T-helper 9 cell (primary cell): ENCODE measurements at places on chromosomes 11 and 22.

DNA sequence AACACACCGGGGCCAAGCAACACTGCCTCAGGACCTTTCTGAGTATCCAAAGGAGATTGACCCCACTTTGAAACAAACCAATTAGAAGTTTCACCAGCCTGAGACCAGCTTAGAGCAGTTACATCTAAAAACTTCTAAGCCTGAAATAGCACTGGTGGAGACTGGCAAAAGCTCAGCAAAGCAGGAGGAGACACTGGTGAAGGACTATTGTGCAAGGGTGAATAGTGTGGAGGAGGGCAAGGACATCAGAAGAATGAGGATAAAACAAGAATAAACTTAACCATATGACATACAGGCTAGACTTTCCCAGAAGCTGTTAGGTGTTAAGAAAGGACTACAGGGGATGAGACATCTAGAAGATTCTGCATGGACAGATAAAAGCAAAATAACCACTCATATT is 152.4 kb downstream of the FCHSD2 start:
- DNase-seq: no peak

DNA sequence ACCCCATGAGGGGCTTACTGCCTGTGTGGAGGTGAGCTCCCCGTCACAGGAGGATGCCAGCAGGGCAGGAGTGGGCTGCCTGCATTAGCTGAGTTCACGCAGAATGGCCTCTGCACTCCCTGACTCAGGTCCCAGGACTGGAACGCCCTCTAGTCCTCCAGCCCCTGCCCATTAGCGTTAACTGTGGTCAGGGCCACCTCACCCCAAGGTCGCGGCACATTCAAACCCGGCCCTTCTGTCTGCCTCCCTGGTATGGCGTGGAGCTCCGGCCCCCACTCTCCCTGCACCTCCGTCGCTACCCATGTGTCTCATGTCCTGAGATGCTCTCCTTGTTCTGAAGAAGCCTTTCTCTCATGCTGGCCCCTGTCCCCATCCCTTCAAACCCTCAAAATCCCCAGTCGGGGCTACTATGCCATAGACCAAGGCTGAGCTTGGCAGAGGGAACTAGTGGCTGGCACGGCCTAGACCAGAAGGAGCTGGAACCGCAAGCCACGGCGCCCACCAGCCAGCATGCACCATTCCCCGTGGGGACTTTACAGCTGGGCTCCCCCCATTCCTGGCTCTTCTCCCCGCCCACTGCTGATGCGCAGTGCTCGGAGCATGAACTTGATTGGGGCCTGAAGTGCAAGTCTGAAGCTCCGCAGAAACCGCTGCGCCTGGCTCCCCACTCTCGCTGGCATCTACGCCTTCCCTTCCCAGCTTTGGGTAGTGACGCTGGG is 79.5 kb upstream of the RTL6 start:
- DNase-seq: no peak

DNA sequence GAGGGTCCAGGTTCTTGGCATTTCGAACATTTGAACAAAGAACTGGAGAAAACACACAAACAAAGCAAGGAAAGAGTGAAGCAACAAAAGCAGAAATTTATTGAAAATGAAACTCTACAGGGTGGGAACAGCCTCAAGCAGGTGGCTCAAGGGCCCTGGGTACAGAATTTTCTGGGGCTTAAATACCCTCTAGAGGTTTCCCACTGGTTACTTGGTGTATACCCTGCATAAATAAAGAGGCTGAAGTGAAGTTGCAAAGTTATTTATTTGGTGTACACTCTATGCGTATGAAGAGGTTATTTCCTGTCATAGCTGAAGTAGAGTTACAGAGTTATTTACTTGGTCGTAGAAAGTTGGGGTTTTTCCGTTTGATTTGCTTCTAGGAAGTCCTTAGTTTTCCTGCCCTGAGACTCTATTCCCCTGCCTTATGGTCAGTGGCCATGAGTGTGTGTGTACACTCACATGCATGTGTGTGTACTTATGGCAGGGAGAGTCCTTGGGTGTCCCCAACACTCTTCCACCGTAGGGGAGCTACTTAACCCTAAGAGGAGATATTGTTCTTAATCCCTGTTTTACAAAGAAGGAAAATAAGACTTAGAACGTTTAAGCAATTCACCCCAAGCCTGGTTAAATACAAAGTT is 5.6 kb upstream of the SMCO4 start:
- DNase-seq: no peak

- no peak for DNase-seq
Observed at GRCh38 chr22:39942439-39943230, 17.6 kb upstream of the TMA7B start.

DNA sequence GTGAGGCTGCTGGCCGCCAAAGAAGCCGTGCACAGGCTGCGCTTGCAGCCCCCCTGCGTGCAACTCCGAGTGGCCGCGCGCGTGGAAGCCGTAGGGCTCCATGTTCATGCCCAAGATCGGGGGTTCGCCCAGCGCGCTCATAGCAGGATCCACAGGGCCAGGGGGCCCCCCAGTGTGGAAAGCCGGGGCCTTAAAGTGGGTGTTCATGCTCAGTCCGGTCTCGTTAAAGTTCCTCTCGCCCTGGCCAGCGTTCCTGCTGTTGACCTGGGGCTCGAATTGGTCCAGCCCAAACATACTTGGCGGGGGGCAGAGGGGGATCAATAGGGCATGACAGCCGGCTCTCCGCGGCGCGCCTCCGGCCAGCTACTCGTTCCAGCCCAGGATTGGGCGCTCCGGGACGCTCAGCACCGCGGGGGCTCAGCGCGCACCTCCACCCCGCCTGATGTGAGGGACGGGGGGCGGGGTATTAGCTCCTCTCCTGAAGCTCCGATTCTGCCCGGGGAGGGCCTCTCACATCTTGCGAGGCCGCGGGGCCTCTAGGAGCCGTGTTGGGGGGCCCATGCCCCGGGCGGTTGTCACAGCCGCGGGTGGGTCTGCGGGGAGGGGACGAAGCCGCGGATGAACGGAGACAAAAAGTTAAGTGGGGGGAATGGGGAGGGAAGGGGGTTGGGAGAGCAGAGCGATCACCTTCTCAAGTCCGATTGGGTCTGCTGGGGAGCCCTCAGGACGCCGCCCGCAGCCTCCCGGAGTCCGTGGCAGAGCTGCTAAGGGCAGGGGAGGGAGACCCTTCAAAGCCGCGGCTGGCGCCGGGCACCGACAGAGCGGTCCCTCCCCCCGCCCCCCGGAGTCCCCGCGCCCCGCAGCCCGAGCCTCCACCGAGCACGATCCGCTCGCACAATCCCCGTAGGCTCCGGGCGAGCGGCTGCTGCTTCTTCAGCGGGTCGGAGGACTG is 1.0 kb downstream of the MN1 start:
- DNase-seq: no peak

GRCh38 chr11:77775936-77776335 is 44.6 kb downstream of the RSF1 start:
- no peak for DNase-seq

DNA sequence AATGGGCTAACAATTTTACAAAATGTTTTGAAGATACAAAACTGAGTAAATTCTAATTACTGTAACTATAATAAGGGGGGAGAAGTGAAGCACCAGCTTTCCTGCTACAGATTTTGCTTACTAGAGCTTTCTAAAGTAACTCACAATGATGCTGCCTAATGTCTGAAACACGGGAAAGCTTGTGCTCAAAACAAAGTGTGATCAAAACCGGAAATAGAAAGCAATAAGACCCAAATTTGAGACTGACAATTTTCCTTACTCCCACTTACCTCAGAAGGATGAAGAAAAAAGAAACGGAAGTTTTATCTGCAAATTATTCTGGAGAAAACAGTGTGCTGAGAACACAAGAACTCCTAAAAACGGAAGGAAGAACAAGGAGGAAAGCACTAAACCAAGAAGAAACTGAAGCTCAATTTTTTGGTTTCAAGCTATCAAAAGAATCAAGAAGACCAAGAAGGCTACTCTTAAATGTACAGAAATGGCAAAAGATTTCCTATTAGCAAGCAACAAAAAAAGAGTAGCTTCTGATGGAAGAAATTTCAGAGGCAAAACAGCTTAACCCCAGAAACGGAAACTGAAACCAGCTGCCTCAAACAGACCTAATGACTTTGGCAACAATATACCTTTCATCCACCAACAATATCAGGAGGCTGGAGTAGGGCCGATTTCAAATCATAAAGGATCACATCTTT is 33.4 kb downstream of the AMBRA1 start:
- no peak for DNase-seq

DNA sequence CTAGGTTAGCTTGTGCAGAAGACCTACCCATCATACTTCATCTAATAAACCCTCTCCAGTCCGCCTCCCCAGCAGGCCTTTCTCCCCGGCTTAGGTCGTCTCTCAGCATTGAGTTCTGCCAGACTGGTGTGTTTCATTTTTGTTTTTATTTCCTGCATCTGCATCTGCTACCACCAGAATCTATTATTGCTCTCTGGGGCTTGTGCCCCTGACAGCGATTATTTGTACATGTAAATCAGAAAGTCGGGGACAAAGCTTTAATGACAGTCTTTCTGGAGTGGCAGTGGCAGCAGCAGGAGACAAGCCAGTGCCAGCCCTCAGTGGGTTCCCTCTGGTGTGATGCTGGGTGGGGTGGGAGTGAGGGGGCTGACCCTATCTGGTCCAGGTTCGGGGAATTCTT is 127.5 kb downstream of the PKNOX2 start:
- DNase-seq: no peak

GRCh38 chr11:76750067-76750466 is 33.1 kb upstream of the TSKU start:
- DNase-seq: no peak

GRCh38 chr11:129225190-129225589 is 33.1 kb upstream of the ARHGAP32 start:
- DNase-seq: no peak

DNA sequence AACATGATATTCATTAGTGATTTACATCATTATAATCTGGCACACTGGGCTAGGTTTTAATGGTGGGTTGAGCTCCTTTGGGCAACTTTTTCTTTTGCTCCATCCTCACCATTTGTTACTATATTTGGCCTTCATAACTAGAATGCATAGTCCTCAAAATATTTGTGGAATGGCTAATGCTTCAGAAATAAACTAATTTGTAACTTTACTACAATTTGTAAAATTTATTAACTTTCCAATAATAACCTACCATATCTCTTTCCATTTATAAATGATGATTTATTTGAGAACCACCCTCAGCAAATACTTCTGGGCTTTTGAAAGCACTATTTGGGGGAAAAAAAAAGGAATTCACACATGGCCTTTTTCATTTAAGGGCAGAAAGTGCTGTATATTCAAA is 79.7 kb downstream of the LARGE2 start:
- no peak for DNase-seq

GRCh38 chr11:103903621-103904323 is 132.7 kb upstream of the DDI1 start:
- no peak for DNase-seq

GRCh38 chr11:28089378-28089777 is 18.6 kb downstream of the KIF18A start:
- no peak for DNase-seq

DNA sequence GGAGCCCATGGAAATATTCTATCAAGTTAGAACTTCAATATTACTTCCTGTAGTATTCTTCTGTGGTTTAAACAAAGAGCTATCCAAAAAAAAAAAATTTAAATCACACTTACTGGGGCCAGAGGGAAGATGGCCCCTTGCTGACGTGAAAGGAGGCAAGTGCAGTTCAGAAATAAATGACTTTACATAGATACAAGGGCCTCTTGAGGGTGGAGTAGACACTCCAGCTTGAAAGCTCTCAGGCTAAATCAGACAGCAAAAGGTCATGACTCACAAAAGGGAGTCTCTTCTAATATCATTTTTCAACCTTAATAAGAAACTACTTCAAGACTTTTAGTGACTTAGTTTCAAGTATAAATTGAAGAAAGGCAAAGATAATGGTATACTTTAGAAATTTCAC is 1160.3 kb downstream of the FAM181B start:
- DNase-seq: no peak

DNA sequence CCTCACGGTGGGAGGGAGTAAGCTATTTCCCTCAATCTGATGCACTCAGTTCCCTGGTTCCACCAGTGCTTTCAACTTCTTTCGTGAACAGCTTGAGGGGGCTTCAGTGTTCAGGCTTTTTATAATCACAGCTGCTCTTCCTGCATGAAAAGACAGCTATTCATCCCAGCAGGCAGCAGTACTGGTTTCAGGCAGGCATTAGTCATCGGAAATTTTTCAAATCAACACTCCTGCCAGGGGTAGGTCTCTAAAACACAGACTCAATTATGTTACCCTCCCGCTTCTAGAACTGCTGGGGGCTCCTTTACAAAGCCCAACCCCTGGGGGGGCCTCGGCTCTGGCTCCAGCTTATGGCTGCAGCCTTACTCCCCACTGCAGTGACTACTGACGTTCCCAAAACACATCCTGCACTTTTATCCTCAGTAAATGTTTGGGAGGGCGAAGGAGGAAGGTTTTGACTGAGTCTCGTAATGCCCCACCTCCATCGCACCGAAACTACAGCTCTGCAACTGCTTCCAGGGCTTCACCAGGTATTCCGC is 5.8 kb downstream of the POLDIP3 start:
- no peak for DNase-seq

GRCh38 chr11:7098235-7098832 is 9.5 kb downstream of the RBMXL2 start:
- no peak for DNase-seq

DNA sequence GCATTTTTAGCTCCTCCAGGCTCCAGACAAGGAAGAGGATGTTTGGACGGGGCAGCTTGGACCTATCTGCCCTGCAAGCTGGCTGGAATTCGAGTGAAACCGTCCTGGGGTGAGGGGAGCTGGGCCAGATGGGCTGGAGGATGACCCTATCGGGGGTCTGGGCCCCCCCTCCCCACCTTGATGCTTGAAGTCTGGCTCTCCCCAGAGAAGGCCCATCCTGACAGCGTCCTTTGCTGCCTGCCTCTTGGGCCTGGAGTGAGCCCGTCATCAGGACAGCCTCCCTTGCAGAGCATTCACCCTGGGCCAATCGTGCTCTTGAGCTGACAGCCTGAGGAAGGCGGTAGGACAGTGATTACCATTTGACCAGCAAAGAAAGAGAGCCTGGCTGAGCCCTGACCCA is 5.3 kb upstream of the PDGFB start:
- DNase-seq: no peak

GRCh38 chr11:12968101-12968500 is 41.0 kb upstream of the RASSF10 start:
- no peak for DNase-seq

- no peak for DNase-seq
Observed at GRCh38 chr11:90795746-90796145, 572.9 kb upstream of the CHORDC1 start.

DNA sequence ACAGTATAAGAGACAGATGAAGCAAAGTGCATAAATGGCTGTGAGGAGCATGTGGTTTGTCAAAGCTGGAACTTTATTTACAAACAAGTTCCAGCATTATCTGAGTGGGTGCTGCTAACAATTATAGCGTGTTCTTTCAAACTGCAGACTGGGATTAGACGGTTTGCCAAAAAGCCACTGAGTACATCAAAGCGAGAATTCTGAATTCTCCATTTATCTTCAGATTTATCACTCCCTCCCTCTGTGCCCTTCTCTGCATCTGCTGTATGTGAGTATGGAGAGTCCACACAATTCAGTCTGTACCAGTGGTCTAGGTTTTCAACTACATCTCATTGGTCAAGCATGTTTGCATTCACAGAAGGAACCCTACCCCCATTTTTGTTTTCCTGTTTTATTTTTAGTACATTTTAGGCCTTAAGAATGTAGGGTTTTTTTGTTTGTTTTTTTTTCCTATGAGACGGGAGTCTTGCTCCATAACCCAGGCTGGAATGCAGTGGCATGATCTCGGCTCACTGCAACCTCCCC is 18.1 kb upstream of the INCENP start:
- no peak for DNase-seq
